Activated CD8-positive, alpha-beta T cell treated with anti-CD3 and anti-CD28 coated beads for 36 hours (primary cell): ENCODE measurements at places on chromosomes 2 and 18. TPM values are rescaled to one million over a fixed set of nuclear protein-coding genes. Genes with fewer than 3 reads are reported as not detected.
A peak's percentile ranks its signal among the peaks of the same experiment; 100 is the strongest.

DNA sequence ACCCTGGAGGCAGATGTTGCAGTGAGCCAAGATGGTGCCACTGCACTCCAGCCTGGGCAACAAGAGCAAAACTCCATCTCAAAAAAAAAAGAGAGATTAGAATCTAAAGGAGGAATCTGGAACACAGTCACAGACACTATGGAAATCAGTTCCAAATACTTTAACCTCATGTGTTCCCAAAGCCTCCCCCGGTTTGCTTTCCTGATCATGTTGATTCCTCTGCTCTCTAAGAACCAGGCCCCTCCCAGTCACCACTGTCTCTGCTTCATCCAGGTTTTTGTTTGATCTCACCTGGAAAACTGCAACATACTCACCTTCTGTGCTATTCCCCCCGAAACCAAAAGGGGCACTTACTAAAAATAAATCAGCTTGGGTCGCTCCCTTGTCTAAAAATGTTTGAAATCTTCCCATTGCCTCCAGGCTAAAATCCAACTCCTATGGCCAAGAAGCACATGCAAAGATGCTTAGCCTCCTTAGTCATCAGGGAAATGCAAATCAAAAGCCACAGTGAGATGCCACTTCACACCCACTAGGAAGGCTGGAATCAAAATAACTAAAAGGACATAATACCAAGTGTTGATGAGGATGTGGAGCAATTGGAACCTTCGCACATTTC is 6.2 kb upstream of the NEU2 start:
- DNase-seq, result no peak
- no peaks in the 10 kb centered on the region for H3K4me1 ChIP-seq
- no peak overlapping the region for H3K27ac ChIP-seq
- no peaks in the 10 kb centered on the region for H3K36me3 ChIP-seq
- H3K27me3 ChIP-seq, result no peaks in the 10 kb centered on the region
- H3K4me3 ChIP-seq, result no peak overlapping the region

GRCh38 chr18:62324917-62325805 is at the start of gene TNFRSF11A:
Gene TNFRSF11A (plus strand): TSS chr18:62325310. CDS start chr18:62325353, 43 bp downstream.
- H3K27ac ChIP-seq, result peak within 1 kb of the TSS; percentile 62
- peak; percentile 67 for DNase-seq
- H3K4me3 ChIP-seq, result peak within 1 kb of the TSS; percentile 77
- no peaks in the 10 kb centered on the region for H3K36me3 ChIP-seq
- peaks cover 36% of the 10 kb centered on the region for H3K4me1 ChIP-seq

- H3K36me3 ChIP-seq, result peaks cover 5% of the 10 kb centered on the region
- peaks cover 19% of the 10 kb centered on the region for H3K4me1 ChIP-seq
- no peaks in the 10 kb centered on the region for H3K27me3 ChIP-seq
- no peak overlapping the region for H3K4me3 ChIP-seq
Measured at GRCh38 chr2:219289537-219290361, 10.6 kb downstream of the DNAJB2 start.

DNA sequence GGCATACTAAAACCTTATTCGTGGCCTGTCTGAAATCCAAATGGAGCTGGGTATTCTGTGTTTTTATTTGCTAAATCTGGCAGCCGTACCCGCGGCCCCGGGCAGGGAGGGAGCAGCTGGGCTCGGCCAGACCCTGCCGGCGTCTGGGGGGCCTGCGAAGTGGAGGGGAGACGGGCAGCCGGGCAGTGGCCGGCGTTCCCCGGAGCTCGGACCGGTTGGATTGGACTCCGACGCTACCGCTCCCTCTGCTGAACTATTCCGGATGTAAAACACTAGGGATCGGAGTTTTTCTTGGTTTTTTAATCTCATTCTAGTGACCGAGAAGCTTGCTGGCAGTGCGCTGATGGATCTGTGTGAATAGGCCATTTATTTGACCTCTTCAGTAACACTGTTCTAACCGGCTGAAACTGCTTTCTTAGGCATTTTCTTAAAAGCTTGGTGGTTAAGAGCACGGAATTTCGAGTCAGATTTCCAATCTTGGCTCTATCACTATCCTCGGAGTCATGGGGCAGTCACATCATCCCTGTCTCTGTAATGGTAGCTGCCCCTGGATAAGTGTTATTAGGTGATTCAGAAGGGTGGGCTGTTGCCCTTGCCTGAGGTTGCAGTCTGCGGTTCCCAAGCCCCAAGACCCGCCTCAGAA is 694 bp downstream of the UNC50 start:
- peaks cover 66% of the 10 kb centered on the region for H3K4me1 ChIP-seq
- peaks cover 39% of the 10 kb centered on the region for H3K36me3 ChIP-seq
- H3K4me3 ChIP-seq, result peak overlapping the region; percentile 90
- DNase-seq, result no peak
- no peaks in the 10 kb centered on the region for H3K27me3 ChIP-seq

- peak; percentile 84 for DNase-seq
- H3K27me3 ChIP-seq, result no peaks in the 10 kb centered on the region
Measured at GRCh38 chr2:28681158-28681571, 70.5 kb upstream of the PPP1CB start.

Gene POMC
- total RNA-seq, result 5.5 TPM

Gene EN1
- not detected for total RNA-seq

DNA sequence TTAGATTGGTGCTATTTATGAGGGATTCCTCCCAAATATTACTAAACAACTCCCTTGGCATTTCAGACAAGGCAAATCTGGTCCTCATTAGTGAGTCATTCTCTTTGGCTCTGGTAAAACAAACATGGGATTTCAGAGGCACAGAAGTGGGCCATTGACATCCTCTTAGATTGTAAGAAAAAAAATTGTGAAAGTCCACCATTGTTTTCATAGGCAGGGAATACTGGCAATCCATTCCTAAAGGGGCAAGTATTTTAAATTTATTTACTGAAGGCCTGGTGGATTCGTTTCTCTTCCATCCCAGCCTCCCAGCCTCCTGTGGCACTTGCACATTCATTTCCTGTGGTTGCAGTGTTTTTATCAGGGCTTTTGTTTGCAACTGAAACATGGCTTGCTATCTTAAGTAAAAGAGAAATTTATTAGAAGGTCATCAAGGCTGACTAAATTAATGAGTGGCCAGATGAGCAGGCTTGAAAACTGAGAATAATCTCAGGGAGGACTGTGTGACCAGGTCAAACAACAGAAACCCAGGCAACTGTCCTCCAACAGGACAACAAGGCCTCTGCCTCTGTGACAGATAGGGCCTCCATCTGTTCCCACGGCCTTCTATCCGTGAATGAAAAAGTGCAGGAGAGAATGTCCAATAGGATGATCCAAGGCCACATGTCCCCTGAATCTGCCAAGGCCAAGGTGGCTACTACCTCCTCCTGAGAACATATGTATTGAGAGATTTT is 23.1 kb upstream of the TNFAIP6 start:
- no peak overlapping the region for H3K4me3 ChIP-seq
- no peaks in the 10 kb centered on the region for H3K27me3 ChIP-seq
- DNase-seq, result no peak
- no peaks in the 10 kb centered on the region for H3K4me1 ChIP-seq
- H3K27ac ChIP-seq, result no peak overlapping the region

DNA sequence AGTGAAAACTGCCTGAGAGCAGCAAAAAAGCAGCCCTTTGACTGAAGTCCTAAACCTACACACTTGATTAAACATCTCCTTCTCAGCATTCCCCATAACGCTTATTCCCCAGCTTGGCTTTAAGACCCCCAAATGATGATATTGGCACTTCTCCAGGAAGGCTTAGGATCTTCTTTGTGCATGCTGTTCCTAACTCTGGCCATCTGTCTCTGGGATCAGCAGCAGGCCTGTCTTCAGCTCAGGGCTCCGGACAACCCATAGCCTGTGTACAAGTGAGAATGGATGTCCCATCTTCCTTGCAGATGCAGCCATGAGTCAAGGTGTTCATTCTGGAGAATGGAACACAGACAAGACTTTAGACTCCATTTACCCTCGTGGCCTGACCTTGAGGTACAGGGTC is 81.6 kb upstream of the TMEM17 start:
- no peak overlapping the region for H3K27ac ChIP-seq
- no peaks in the 10 kb centered on the region for H3K36me3 ChIP-seq
- no peaks in the 10 kb centered on the region for H3K4me1 ChIP-seq
- H3K27me3 ChIP-seq, result peaks cover 6% of the 10 kb centered on the region
- no peak overlapping the region for H3K4me3 ChIP-seq

Gene SIX3
- total RNA-seq, result not detected

Gene ASXL3
- total RNA-seq, result not detected

DNA sequence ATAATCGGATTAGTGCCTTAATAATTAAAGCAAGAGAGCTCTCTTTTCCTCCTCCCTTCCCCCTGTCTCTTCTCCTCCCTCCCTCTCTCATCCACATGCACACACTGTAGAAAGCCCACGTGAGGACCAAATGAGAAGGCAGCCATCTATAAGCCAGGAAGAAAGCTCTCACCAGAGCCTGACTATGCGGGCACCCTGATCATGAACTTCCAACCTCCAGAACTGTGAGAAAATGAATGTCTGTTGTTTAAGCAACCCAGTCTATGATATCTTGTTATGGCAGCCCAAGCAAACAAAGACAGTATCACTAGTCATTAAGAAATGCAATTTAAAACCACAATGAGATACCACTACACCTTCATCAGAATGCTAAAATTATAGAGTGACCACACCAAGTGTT is 220.3 kb downstream of the EN1 start:
- no peaks in the 10 kb centered on the region for H3K4me1 ChIP-seq
- H3K27me3 ChIP-seq, result no peaks in the 10 kb centered on the region
- H3K4me3 ChIP-seq, result no peak overlapping the region
- no peak overlapping the region for H3K27ac ChIP-seq
